ENCODE measurements at places on chromosomes 7 and 10. TPM values are rescaled to one million over a fixed set of nuclear protein-coding genes. Genes with fewer than 3 reads are reported as not detected.

DNA sequence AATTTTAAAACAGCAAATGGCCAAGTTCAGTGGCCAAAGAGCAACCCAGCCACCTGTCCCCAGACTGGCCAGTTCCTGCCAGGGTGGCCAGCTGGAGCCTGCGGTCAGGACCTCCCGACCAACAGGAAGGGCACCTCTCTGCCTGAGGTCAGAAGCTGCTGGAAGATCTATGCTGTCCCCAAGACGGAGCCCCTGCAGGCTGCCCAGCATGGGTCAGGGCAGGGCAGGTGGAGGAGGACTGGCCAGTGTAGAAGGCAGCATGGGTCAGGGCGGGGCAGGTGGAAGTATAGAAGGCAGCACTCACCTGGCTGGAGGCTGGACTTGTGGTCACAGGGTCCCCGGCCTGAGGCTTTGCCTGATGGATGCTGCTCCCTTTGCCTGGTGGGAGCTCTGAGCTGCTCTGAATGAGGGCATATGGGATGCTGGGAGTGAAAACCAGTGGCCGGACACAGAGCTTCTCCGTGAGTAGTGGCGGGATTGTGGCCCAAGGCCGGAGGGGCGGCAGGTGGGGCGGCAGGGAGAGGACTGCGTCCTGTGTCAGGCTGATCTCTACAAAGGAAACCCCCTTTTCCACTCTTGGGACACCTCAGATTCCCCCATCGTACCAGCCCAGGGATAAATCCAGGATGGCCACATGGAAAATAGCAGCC is 229.2 kb downstream of the TCERG1L start:
- no peak for DNase-seq

Gene SYNPO2L
- not detected for total RNA-seq

GRCh38 chr7:71221049-71221448 is 89.1 kb downstream of the GALNT17 start:
- no peak for DNase-seq

GRCh38 chr7:129610709-129611245 is 743 bp upstream of the NRF1 start:
- peak; percentile 9 for DNase-seq

DNA sequence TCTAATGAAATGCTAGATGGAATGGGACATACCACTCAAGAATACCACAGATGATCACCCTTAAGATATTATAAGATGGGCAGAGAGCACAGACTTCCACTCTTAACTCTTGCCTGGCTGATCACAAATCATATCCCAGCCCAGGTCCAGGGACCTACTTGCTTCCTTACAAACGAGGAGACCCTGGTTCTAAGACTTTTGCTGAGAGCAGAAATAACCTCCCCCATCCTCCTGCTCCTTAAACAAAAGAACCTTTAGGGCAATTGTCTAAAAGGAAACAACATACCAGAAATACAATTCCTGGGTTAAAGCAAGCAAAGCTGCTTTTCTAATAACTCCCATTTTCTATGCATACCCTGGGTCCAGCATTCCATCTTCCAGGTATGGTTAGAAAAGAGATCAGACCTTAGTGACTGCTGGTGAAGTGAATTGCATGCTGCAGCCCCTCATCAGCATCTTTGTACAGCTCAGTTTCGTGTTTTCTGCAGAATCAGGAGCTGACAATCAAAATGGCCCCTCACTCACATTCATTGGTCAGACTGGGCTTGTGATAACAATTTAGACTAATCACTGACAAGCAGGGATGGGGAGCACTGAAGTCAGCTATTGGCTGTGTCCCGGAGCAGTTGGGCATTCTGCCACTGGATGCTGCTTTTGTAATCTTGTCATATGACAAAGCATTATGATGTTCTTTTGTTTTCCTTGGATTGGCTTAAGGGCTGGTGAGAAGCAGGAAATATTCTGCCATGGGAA is 14.6 kb downstream of the IFIT3 start:
- peak; percentile 78 for DNase-seq

- no peak for DNase-seq
These were observed 47.8 kb downstream of the COBL start for GRCh38 chr7:51268859-51269258.

DNA sequence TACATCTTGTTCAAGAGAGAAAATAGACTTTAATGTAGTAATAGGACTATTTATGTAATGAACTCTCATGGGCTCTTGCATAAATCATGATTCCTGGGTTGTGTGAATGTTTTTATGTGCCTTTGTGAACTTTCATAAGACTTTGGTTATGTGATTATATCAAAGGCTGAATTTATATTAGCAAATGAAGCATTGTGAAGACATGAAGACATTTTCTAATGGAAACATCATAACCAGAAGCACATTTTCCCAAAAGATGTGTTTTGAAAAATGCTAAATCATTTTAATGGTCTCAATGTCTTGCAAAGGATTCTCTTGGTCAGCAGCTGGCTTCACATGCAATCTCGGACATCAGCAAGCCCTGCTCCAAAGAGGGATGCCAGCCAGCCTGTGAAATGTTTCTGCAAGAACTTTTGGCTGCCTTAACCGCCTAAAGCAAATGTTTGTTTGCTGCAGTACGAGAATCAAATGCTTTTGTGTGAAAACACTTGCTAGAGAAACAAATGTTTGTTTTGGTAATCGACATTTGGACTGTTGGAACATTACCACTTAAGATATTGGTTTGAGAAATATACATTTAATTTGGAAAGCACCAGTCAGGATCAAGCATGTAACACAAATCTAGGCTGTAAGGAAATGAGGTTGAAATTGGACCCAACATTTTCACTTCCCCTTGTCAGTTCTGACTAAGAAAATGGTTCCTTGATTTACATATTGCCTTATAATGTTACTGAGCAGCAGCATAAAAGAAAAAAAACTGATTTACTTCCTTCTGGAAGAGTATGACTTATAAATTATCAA is 102.1 kb downstream of the RTKN2 start:
- no peak for DNase-seq

- DNase-seq, result no peak
These were observed 314.9 kb downstream of the RPS24 start for GRCh38 chr10:78348411-78349164.

DNA sequence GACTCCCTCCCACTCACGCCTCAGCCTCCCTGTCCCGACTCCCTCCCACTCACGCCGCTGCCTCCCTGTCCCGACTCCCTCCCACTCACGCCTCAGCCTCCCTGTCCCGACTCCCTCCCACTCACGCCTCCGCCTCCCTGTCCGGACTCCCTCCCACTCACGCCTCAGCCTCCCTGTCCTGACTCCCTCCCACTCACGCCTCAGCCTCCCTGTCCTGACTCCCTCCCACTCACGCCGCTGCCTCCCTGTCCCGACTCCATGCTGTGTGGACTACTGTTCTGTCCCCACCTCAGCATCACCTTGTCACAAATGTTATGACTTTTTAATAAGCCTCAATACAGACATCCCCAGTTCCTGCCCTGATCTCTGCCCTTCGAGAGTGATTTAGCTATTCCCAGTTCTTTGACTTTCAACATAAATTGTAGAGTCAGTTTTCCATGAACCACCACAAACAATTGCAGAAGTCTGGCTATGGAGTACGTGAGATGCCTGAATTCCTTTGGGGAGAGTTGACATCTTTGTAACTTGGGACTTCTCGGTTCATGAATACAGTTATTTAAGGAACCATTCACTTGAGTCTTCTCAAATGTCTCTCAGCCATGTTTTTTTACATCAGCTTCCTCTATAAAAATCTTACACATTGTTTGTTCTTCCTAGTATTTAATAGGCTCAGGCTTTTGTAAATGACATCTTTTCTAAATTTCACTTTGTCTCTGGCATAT is 71.9 kb downstream of the FOXL3 start:
- no peak for DNase-seq

GRCh38 chr7:149733924-149734790 is 39.2 kb downstream of the ZNF467 start:
- DNase-seq, result no peak

DNA sequence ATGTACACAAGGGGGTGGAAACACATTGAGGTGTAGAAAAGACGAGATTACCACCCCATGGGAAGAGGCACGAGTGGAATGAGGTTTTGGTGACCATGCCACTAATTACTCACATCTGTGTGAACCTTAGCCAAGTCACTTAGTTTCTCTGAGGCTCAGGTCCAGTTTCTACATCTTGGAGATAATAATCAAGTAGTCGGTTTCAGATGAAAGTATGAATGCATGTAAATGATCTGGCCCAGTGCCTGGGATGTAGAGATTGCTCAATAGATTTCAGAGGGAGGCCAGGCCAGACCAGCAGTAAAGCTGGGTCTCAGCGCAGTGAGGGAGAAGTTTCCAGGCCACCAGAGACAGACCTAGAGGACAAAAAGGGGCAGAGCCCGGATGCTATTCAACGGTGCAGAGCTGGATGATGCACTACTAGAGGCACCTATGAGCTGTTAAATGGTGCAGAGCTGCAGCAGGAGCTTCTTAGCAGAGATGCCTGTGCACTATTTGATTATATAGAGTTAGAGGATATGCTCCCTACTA is 725.1 kb downstream of the GRID1 start:
- peak; percentile 16 for DNase-seq

DNA sequence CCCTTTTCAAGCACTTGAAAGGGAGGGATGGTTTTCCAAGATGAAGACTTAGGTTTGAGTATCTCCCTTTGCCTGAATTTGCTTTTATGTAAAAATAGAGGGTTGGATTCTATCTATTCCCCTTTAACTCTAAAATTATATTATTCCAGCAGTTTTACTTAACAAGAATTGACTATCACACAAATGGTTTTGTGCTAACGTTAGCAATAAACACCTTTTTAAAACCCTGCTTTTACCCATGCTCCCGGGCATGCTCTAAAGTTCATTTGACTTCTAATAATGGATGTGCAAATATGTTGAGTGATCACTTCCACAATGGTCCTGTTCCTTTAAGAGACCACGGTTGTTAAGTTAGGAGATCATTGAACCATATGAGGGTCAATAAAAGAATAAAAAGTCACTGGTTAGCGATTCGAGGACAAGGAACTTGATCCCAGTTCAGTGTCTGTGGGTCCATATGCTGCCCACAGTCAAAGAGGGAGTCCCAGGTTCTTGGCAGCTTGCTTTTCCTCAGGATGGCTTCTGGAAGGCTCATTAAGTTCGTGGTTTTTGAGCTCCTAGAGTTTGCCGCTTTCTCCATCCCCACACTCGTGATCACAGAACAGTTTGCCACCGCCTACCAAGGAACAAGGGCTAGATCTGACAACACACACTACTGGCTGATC is at the start of gene TMEM236:
Gene TMEM236, plus strand, starts transcription at position 421 of the 665 bp plus-strand sequence. Its CDS starts 95 bp downstream, at position 516.
- DNase-seq, result no peak

GRCh38 chr10:55822096-55822495 is 539.0 kb downstream of the ZWINT start:
- DNase-seq, result no peak

GRCh38 chr7:51307651-51308210 is 8.9 kb downstream of the COBL start:
- no peak for DNase-seq

DNA sequence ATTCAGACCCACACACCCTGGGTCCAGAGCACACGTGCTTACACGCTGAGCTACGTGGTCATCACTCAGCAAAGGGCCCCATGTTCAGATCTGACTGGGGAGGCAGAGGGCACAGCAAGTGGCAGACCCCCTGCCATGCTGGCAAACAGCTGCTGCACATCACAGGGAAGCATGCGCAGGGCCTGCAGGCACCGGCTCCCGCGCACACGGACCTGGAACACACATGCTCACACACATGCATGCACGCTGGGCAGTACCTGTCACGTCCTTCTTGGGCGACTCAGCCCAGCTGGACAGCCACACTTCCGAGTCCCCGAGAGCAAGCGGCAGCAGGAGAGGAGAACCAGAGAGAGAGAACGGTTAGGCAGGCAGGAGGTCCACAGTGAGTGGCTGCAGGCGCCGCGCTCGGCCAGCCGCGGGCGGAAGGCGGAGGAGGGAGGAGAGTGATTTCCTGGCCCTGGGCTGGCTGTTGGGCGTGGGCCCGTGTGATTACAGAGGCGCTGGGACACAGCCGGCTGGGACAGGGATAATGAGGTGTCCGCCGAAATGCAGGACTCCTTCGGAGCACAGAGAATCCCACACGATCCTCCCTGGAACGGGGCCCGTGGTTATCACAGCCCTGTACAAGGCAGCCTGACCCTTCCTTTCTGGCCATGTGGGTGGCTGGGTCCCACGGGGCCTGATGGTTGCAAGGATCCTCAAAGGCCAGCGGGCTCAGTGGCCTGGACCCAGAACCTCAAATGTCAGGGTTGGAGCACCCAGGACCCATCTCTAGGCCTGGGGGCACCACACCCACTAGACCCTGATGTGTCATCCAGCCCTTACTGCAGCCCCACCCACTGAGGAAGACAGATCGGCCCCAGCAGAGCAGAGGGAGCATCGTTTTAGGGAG is 175.1 kb downstream of the NEURL1 start:
- peak; percentile 63 for DNase-seq

GRCh38 chr10:66862687-66863258 is 63.1 kb upstream of the LRRTM3 start:
- no peak for DNase-seq

DNA sequence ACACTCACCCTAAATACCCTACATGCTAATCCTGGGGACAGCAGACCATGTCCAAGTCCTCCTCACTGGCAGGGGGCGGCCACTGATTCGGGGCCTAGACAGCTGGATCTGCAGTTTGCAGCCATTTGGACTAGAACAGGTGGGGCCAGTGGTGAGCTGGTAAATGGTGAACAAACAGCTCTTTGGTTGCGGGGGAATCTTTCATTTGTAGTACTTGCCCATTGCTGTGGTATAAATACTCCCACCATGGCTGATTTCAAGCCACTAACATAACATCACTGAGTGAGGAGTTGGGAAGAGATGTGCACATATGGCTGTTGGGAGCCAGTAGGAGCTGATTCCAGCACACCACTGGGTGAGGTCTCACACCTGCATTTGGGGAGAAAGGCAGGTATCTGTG is 13.5 kb downstream of the ZNF503 start:
- DNase-seq, result no peak

Gene CCM2
- 47.5 TPM for total RNA-seq

GRCh38 chr10:107163881-107164861 is at the start of gene SORCS1:
SORCS1 (minus strand) TSS chr10:107164706.
- DNase-seq, result no peak

GRCh38 chr10:25766687-25767221 is 167.3 kb upstream of the MYO3A start:
- DNase-seq, result no peak

DNA sequence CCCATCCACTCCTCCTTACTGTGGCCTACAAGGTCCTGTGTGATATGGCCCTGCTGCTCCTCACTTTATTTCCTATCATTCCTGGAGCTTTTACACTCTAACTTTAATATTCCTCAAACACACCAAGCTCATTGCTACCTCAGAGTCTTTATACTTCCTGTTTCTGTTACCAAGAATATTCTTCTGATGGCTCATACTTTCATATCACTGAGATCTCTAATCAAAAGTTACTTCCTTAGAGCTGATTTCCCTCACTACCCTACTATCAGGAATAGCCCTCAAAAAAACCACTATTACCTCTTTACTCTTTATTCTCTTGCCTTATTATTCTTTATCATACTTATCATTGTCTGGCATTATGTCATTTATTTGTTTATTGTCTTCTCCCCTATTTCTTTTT is 5.8 kb upstream of the PPP3CB start:
- peak; percentile 41 for DNase-seq
